Fibroblast of lung (primary cell): ENCODE measurements at places on chromosomes 6 and 20. TPM values are rescaled to one million over a fixed set of nuclear protein-coding genes. Genes with fewer than 3 reads are reported as not detected.

The MPC1 gene
- 16.4 and 19.3 TPM in 2 replicates for total RNA-seq

The EIF6 gene
- total RNA-seq, result 111 and 117 TPM in 2 replicates

The SLC4A11 gene
- total RNA-seq, result 0.51 and 1.7 TPM in 2 replicates

The SMOC2 gene
- total RNA-seq, result under 0.01 TPM in 1 of 2 replicates, not detected in the other

The TMEM239 gene
- total RNA-seq, result under 0.01 TPM in 1 of 2 replicates, not detected in the other
